ENCODE measurements at places on chromosomes 12 and 14. TPM values are rescaled to one million over a fixed set of nuclear protein-coding genes. Genes with fewer than 3 reads are reported as not detected.

The TAS2R9 gene
- not detected for total RNA-seq

The LUM gene
- total RNA-seq = 103 TPM

The ARHGEF25 gene
- total RNA-seq = 124 TPM

The TIMM9 gene
- 54.3 TPM for total RNA-seq

The MUCL1 gene
- total RNA-seq = not detected

The CCDC197 gene
- not detected for total RNA-seq

The EMP1 gene
- total RNA-seq = 455 TPM

The LTB4R2 gene
- total RNA-seq = 3.8 TPM

The CLEC9A gene
- total RNA-seq = not detected

The PRH2 gene
- not detected for total RNA-seq

The CMKLR1 gene
- total RNA-seq = 9.7 TPM

The GLI1 gene
- total RNA-seq = 0.30 TPM

The PRB2 gene
- total RNA-seq = not detected
